ENCODE measurements at places on chromosomes 7 and 10. TPM values are rescaled to one million over a fixed set of nuclear protein-coding genes. Genes with fewer than 3 reads are reported as not detected.
A peak's percentile ranks its signal among the peaks of the same experiment; 100 is the strongest.

GRCh38 chr10:116691635-116692034 is 50.7 kb downstream of the HSPA12A start:
- H3K27me3 ChIP-seq: no peaks in the 10 kb centered on the region
- H3K36me3 ChIP-seq: no peaks in the 10 kb centered on the region
- H3K27ac ChIP-seq: no peak overlapping the region
- no peak for DNase-seq

DNA sequence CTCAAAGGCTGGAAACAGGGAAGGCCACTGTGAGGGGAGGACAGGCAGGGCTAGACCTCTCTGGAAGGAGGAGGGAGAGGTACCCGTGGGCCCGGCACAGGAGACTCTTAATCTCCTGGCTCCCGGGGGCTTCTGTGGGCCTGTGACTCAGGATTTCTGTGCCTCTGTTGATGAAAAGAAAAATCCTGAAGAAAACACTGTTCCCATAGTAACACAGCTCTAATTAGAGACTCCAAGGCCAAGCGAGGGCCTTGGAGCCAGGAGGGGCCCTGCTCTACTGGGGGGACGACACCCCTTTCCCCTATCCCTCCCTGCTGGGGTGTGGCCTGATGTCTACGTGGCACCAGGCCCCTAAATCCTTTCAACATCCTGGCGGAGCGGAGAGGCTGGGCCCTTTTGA is 174.1 kb upstream of the TNRC18 start:
- no peak overlapping the region for H3K27ac ChIP-seq
- no peaks in the 10 kb centered on the region for H3K27me3 ChIP-seq
- peaks cover 26% of the 10 kb centered on the region for H3K4me1 ChIP-seq
- H3K4me3 ChIP-seq: peak overlapping the region; percentile 57
- H3K36me3 ChIP-seq: peaks cover 8% of the 10 kb centered on the region
- no peak for DNase-seq

DNA sequence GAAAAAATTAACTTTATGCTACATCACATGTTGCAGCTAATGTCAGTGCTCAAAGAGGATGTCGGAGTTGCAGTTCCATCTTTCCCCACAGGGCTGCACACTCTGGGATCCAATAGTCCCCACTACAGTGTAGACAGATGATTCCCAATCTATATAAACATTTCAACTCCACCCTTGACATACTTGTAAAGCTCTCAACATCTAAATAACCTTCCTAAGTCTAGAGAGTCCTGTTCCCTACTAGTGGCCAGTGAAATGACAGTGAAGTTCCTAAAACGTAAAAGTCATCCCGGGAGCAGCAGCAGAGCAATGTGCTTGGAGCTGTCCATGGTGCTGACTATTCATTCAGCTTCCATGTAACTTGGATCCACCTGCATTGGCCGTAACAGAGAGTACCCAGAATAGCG is 145.1 kb downstream of the GRM8 start:
- no peak overlapping the region for H3K4me3 ChIP-seq
- H3K36me3 ChIP-seq: no peaks in the 10 kb centered on the region
- peak; percentile 8 for DNase-seq
- H3K27ac ChIP-seq: no peak overlapping the region
- no peaks in the 10 kb centered on the region for H3K27me3 ChIP-seq

DNA sequence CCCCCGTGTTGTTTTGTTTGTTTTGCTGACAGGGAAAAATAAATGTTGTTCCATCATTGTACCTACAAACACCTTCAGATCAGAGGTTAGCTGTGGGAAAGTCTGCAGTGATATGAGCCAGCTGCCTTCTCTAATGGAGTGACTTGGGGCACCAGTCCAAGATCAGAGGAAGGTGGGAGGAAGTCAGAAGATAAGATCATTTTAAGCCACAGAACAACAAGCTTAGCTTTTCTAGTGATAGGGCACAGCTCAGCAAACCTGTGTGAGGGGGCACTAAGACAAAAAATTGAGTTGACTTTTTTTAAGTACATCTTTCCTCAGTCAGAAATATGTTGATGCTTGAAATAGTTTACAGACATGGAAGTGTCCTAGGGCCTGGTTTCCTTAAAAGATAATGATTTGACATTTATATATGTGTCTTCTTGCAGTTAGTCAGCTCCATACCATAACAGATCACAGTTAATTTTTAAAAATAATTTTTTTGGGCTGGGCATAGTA is 240.3 kb upstream of the KAT6B start:
- no peaks in the 10 kb centered on the region for H3K27me3 ChIP-seq
- peak overlapping the region; percentile 66 for H3K4me3 ChIP-seq
- DNase-seq: peak; percentile 73
- peak overlapping the region; percentile 98 for H3K27ac ChIP-seq

GRCh38 chr7:101166648-101166908 is 1.2 kb upstream of the VGF start:
- peaks cover 11% of the 10 kb centered on the region for H3K4me1 ChIP-seq
- peaks cover 32% of the 10 kb centered on the region for H3K27me3 ChIP-seq
- DNase-seq: no peak
- H3K4me3 ChIP-seq: no peak overlapping the region
- H3K36me3 ChIP-seq: no peaks in the 10 kb centered on the region

- no peak overlapping the region for H3K4me3 ChIP-seq
- no peaks in the 10 kb centered on the region for H3K4me1 ChIP-seq
- H3K36me3 ChIP-seq: no peaks in the 10 kb centered on the region
- no peak overlapping the region for H3K27ac ChIP-seq
- H3K27me3 ChIP-seq: no peaks in the 10 kb centered on the region
Observed at GRCh38 chr7:149804106-149804505, 30.7 kb upstream of the ZNF467 start.

GRCh38 chr7:117582219-117582704 is 102.4 kb downstream of the CFTR start:
- H3K27me3 ChIP-seq: peaks cover 2% of the 10 kb centered on the region
- H3K4me1 ChIP-seq: no peaks in the 10 kb centered on the region
- no peak for DNase-seq
- no peak overlapping the region for H3K27ac ChIP-seq

GRCh38 chr10:34291466-34292193 is 523.5 kb downstream of the PARD3 start:
- H3K27ac ChIP-seq: no peak overlapping the region
- DNase-seq: peak; percentile 28
- no peaks in the 10 kb centered on the region for H3K36me3 ChIP-seq
- no peaks in the 10 kb centered on the region for H3K4me1 ChIP-seq
- no peak overlapping the region for H3K4me3 ChIP-seq

GRCh38 chr10:34834274-34834673 is 19.2 kb upstream of the PARD3 start:
- no peak for DNase-seq
- peaks cover 5% of the 10 kb centered on the region for H3K4me1 ChIP-seq
- H3K36me3 ChIP-seq: no peaks in the 10 kb centered on the region
- no peak overlapping the region for H3K4me3 ChIP-seq

GRCh38 chr10:119775529-119775928 is 49.7 kb downstream of the INPP5F start:
- H3K4me1 ChIP-seq: no peaks in the 10 kb centered on the region
- no peaks in the 10 kb centered on the region for H3K27me3 ChIP-seq
- H3K36me3 ChIP-seq: no peaks in the 10 kb centered on the region
- DNase-seq: no peak

GRCh38 chr7:27139334-27140125 is 4.0 kb downstream of the HOXA5 start:
- no peaks in the 10 kb centered on the region for H3K4me1 ChIP-seq
- DNase-seq: no peak

DNA sequence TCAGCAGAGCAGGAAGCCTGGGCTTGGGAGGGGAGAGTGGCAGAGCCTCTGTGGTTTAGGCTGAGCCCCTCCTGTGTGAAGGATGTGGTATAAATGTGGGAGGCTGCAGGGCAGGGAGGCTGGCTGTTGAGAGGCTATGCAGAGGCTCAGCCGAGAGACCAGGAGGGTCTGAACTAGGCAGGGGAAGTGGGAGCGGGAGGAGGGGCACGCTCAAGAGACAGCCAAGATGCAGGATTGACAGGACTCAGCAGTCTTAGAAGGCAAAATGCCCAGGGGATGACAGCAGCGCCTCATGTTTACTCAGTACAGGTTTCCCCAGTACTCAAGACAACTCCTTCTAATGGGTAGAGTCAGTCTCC is 24.3 kb downstream of the BTBD16 start:
- peaks cover 5% of the 10 kb centered on the region for H3K4me1 ChIP-seq
- H3K27me3 ChIP-seq: 0 out of 2 replicates have a peak, but pooled peaks cover 4% of the 10 kb centered on the region
- no peak overlapping the region for H3K4me3 ChIP-seq

- no peak for DNase-seq
- no peaks in the 10 kb centered on the region for H3K4me1 ChIP-seq
- H3K27ac ChIP-seq: no peak overlapping the region
- no peak overlapping the region for H3K4me3 ChIP-seq
- no peaks in the 10 kb centered on the region for H3K36me3 ChIP-seq
- no peaks in the 10 kb centered on the region for H3K27me3 ChIP-seq
Observed at GRCh38 chr7:129807863-129808262, 144.9 kb downstream of the UBE2H start.

DNA sequence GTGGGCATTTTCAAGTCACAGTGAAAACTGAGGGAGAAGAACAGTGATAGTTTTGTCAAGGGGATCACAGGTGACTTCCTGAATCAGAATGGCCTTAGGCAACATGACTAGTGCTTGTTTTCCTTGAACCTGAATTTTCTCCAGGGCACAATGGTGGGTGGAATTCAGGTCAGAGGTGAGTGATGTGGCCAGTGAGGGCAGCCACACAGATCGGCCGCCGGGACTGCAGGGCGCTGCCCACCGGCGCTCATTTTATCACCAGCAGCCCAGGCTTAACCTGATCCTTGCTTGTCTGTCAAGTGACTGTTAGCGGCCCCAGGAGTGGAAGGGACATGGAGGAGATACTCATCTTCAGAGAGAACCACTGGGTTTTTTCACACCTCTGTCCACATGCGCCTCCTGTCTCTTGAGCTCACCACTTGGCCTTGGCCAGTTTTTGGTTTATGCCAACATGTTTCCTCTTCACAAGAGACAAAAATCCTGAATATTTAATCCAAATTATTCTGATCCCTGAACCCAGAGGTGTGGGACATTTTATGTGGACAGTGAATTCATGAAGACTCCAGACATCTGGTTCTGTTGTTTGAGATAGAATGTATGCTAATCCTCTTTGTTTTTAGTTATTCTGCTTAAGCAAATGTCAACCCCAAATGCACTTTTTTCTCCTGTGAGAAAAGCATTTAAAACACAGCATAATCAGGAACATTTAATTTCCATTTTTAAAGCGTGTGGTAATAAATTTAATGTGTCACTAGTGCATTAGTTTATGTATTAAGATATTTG is 108.7 kb downstream of the DOCK1 start:
- no peak overlapping the region for H3K4me3 ChIP-seq
- no peaks in the 10 kb centered on the region for H3K27me3 ChIP-seq
- H3K27ac ChIP-seq: no peak overlapping the region

DNA sequence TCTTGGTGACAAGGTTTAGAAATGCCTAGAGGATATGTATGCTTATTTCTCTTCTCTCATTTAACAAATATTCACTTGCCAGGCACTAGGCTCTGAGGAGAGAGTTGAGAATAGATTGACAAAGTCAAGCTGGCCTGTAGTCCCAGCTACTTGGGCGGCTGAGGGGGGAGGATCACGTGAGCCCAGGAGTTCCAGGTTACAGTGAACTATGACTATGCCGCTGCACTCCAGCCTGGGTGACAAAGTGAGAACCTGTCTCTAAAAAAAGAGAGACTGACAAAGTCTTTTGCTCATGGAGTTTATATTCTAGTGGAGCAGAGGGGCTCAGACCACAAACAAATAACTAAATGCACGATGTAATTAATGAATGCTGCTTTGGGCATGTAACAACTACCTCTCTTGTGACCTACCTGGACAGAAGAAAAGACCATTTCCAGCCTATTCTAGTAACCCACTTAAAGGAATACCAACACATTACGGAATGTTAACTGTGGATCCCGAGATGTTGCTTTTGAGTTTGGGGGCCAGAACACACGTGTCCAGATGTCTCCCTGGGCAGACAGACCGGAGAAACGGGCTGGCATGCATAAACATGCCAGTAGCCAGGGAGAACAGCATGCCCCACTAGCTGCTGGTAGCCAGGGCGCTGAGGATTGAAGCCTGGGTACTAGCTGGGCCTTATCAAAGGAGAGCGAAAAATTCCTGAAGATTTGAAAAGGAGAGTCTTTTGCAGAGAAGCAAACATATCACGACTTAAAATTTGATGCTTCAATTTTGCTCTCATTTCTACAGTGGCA is 2.6 kb upstream of the BMPR1A start:
- no peaks in the 10 kb centered on the region for H3K27me3 ChIP-seq
- peaks cover 19% of the 10 kb centered on the region for H3K4me1 ChIP-seq
- H3K4me3 ChIP-seq: no peak overlapping the region
- H3K27ac ChIP-seq: no peak overlapping the region
- DNase-seq: no peak
- no peaks in the 10 kb centered on the region for H3K36me3 ChIP-seq

- no peak overlapping the region for H3K4me3 ChIP-seq
- H3K36me3 ChIP-seq: no peaks in the 10 kb centered on the region
- no peaks in the 10 kb centered on the region for H3K27me3 ChIP-seq
- no peaks in the 10 kb centered on the region for H3K4me1 ChIP-seq
- no peak overlapping the region for H3K27ac ChIP-seq
- no peak for DNase-seq
Observed at GRCh38 chr10:82358486-82359099, 483.6 kb downstream of the NRG3 start.

- no peaks in the 10 kb centered on the region for H3K4me1 ChIP-seq
- H3K4me3 ChIP-seq: no peak overlapping the region
- peaks cover 34% of the 10 kb centered on the region for H3K36me3 ChIP-seq
Observed at GRCh38 chr7:29946428-29947186, 43.0 kb downstream of the SCRN1 start.

DNA sequence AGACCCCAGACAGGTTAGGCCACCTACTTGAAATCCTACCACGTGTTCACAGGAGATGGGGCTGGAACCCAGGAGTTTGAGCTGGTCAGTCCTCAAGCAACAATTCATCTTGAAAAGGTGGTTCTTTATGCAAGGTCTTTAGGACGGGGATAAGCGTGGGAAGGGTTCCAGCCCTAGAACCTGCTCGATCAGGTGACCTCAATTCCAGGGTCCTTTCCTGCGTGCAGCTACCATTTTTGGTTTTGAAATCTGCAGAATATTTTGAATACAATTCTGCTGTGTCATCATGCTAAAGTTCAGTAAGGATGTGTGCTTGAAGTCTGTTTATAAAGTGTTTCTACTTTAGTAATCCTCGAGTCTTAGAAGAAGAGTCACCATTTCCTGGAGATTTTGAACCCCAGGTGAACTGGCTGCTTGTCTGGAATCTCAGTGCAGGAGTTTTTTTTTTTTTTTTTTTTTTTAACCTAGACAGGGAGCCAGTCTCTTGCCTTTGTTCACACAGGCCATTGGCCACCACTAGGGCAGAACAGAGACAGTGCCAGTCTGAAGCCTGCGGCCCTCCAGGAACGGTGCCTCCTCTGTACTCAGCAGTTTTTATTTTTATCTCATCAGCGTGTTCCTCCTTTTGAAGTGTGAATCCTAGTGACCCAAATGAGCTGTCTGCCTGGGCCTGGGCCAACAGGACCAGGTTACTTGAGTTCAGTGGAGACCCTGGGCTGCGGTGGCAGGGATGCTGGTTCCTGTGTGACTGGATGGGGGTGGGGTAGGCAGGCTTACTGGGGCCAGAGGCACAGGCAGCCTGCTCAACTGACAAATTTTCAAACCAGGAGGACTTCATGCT is 54.6 kb downstream of the EEPD1 start:
- no peaks in the 10 kb centered on the region for H3K36me3 ChIP-seq
- H3K4me1 ChIP-seq: no peaks in the 10 kb centered on the region
- H3K4me3 ChIP-seq: no peak overlapping the region
- H3K27me3 ChIP-seq: no peaks in the 10 kb centered on the region
- H3K27ac ChIP-seq: no peak overlapping the region
- DNase-seq: no peak

Gene KLLN
- 2.0 TPM for total RNA-seq

Gene SOSTDC1
- total RNA-seq: not detected

Gene LEP
- total RNA-seq: not detected

Gene PRTFDC1
- total RNA-seq: 7.4 TPM

Gene C7orf33
- total RNA-seq: not detected

Gene HMX2
- total RNA-seq: 19.8 TPM

Gene GBX1
- not detected for total RNA-seq

Gene TUBB8
- not detected for total RNA-seq

Gene ERVW-1
- not detected for total RNA-seq

Measured in GM12878 (cell line).